Stimulated activated effector memory CD8-positive, alpha-beta T cell treated with anti-CD3 and anti-CD28 coated beads, Interleukin-12 subunit alpha, Interleukin-12 subunit beta, amount 100 ng/mL, for 72 hours (primary cell): ENCODE measurements at places on chromosomes 5 and 9.

DNA sequence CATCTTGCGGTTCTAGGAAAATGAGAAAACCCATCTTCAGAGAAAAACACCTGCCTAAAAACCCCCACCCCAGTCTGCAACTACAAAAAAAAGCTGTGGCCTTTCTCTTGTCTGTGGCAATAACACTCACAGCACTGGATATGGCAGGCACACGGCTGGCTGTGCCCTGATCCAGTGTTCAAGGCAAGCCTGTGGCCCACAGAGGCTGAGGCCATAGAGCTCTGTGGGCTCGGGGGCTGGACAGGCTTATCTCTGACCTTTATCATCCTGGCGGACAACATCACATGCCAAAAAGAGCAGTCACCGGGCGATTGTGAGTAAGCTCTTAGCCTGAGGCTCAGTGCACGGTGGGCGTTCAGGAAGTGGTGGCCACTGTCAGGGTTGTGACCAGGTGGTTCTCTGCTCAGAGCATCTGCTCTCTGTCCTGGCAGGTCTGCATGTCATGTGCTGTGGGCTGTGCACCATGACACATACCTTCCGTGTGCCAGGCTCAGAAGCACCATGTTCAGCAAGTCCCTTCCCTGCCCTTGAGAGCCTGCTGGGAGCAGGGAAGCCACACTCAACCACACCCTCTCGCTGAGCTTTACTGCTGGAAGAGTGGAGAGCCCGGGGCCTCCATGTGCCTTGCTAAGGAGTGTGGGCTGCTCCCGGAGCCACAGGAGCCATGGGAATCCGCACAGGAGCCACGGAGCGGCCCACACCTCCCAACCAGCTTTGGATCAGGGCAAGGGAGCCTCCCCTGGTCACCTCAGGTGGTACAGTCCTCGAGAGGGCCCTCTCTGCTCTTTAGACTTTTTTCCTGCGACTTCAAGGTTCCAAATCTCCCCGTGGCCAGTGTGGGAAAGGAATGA, 34.6 kb upstream of the WDR38 start:
- no peak for DNase-seq

DNA sequence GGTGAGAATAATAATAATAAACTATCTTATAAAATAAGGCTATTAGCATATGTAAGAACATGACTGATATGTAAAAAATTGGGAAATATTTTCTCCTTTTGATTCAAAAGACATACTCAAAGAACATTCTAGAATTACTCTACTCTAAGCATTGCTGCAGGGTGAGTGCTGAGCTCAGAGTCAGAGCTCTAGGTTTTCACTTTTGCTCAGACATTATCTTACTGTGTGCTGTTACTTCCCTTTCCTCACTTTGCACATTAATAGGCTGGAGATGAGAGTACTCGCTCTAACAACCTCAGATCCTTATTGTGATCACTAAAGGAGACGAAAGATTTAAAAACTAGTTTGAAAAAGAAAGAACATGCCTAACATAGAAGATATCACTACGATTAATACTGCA, 99.4 kb upstream of the C9orf72 start:
- no peak for DNase-seq

DNA sequence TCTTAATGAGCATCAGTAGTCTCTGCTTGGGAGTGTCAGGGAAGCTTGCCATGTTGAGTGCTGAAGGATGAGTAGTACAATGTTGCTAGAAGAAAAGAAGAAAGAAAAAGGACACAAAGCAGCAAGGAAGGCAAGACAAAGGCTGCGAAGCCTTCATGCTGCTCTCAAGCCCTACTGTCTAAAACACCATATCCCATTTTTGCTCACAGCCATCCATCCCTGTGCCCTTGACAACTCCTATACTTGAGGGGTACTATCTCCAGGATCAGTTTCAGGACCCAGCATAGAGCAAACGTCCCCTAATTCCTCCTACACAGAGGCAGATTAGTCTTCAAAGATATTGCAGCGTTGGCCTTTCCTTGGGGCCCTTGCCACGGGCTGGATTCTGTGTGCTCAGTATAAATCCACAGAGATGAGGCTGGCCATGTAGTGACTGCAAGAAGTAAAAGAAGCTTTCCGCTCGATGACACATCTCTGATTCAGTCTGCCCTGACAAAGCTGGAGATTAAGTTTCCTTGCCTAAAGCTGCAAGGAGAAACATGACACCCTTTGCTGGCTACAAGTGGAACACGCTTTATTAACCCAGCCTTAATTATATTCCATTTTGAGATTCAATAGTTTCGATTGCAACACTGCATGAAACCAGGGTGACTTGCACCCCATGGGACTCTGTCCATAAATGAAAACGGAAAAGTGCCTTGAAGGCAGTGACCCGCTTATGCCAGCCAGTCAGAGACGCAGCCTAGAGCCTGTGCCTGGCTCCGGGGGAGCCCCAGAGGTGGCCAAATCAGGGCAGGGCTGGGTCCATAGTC, 304.6 kb downstream of the ACTL7B start:
- no peak for DNase-seq

DNA sequence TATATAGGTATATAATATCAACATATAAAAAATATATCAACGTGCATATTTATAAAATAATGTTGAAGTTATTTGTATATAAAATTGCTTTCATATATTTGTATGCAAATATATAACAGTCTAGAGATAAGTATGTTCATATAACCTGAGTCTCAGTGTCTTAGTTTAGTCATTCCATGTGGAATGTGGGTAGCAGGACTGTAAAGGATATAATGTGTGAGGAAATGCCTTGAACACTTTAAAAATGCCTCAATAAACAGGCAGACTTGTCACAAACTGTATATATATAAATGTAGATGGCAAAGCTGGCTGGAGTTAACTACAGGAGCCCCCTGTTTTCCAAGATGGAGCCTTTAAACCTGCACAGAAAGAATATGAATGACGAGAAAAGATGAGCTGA, 48.4 kb downstream of the CCDC125 start:
- DNase-seq = no peak

DNA sequence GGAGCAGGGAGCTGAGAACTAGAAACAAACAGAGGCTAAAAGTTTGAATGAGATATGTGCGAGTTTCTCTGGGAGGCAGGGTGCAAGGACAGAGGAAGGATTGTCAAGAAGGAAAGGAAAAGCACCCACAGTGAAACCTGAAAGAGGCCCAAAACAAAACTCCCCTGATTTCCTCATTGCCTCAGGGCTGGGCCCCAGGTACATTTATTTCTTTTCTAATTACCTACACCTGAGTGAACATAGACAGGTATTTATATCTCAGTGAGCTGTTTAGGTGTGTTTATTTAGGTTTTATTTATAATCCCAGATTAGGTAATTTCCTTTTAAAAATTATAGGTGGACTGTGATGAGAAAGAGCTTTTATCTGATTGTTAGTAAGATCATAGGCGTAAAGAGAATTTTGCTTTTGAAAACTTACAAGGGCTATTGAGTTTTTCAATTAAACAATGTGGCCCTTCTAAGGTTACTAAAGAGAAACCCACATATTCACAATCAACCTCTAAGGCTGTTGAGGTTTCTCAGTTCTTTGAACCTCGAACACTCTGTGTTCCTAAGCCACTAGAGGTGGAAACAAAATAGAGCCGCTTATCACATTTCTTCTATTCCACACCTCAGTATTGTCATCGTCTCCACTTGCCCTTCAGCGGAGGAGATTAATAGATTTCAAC, 344.8 kb downstream of the ZNF608 start:
- DNase-seq = no peak

GRCh38 chr5:83362526-83362925, 109.0 kb upstream of the VCAN start:
- DNase-seq = no peak

- no peak for DNase-seq
Measured at GRCh38 chr5:43255704-43256103, 57.5 kb downstream of the HMGCS1 start.

GRCh38 chr9:131125038-131125287, 423 bp upstream of the NUP214 start:
- DNase-seq = no peak

- DNase-seq = no peak
Measured at GRCh38 chr9:6133346-6134063, 82.1 kb upstream of the IL33 start.

GRCh38 chr5:124457101-124457500, 289.3 kb downstream of the ZNF608 start:
- no peak for DNase-seq

DNA sequence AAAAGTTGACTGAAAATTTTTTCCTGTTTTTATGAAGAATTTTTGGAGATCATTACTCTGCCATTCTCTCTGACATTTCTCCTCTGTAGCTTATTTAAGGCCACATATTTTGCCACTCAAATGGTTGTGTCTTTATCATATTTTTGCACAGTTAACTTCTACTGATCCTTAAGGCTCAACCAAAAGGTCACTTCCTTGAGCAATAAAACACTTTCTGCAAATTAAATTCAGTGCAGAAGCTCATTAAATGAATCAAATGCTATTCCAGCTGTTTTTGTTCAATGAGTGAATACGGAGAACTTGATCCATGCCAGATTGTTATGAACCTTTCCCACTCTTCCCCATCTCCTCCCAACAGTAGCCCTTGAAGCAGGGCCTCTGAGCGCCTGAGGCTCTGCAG, 93.8 kb upstream of the EPB41L4A start:
- no peak for DNase-seq

DNA sequence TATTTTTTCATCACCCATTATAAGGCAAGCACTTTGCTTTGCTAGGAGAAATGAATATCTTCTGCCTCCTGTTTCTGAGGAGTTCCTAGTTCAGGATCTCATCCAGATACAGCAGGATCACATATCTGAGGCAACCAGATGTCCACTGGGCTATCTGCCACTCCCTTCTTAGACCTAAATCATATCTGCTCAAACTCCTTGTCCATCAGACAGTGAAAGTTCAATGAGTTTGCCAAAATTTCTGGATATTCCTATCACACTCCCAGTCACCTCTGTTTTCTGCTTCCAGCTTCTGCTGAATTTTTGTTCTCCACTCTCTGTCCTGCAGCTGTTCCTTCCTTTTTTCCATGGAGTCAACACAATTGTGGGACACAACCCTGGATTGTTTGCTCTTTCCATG, 54.2 kb upstream of the BASP1 start:
- no peak for DNase-seq

- DNase-seq = no peak
Measured at GRCh38 chr9:125985142-125985997, 238.2 kb downstream of the PBX3 start.

DNA sequence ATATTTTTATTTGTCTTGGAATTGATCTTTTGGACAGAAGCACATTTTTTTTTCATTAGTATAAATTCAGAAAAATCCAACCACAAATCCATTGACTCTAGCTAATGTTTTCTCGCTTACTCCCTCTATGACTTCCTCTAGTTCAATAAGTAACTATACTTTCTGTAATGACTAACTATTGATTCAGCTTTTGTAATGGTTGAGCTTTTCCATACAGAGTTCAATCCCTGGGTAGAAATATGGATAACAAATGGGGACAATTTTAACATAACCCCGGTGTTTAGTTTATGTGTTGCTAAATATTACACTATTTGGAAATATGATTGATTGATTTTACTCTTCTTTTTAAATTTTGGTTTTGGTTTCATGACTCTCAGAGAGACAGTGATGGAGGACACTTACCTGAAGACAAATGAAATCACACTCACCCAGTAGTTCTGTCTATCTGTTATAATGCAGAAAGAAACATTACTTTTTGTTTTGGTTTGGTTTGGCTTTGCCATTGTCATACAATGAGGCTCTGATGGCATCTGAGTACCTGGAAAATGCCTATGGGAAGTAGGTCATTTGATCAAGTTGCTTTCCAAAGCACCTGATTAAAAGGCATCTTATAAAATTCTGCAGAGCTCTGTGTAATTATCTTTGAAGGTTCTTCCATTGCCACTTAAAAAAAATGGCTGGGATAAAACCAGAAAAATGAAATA, 309.7 kb upstream of the MPDZ start:
- no peak for DNase-seq

GRCh38 chr5:58887721-58888409, 305.0 kb downstream of the RAB3C start:
- no peak for DNase-seq

- DNase-seq = no peak
Measured at GRCh38 chr9:21762064-21762463, 40.4 kb upstream of the MTAP start.

GRCh38 chr5:50711280-50711679, 44.8 kb downstream of the PARP8 start:
- peak; percentile 68 for DNase-seq

DNA sequence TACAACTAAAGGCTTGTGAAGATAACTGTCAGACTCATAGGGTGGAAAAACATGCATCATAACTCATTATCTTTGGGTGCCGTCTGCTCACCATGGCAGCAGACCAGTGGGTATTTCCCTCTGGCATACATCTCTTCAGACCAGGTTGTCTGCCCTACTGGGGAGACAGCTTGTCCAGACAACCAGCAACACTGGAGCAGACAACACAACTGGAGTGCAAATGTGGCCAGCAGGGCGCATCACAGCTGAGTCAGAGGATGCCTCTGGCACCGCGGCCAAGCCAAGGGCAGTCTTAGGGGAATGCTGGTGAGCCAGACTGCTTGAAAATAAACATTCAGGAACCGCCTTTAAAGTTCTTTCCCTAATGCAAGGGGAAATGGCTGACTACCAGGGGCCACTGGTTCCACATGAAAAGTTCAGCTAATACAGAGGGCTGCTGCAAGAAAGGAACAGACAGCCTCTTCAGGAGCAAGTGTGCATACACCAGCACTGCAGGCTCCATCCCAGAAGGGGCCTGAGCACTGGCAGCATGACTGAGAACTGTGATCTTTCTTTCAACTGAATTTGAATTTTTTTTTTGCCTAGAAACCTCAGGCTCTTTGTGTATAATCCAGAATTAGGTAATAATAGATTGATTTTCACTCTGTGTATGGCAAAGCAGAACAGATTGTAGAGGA, 77.3 kb downstream of the MAMDC2 start:
- DNase-seq = no peak

DNA sequence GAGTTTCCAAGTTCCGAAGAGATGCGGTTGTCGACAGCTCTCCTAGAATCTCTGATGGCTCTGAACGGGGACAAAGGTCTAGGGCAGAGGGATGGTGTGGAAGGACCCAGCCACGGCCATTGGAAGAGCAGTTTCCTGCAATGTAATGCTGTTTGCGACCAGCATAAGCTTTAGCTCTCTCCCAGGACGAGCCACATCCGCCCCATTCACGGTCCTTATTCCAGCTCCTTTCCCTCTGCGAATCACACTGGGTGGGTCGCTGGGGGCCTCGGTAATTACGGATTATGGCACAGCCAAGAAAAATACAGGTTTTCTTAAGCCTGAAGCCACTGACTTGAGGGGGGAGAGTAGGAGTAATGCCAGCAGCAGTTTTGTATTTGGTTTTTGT, 22.7 kb downstream of the ANXA2R start:
- no peak for DNase-seq

GRCh38 chr9:21357479-21358460, 7.1 kb upstream of the IFNA6 start:
- DNase-seq = no peak

DNA sequence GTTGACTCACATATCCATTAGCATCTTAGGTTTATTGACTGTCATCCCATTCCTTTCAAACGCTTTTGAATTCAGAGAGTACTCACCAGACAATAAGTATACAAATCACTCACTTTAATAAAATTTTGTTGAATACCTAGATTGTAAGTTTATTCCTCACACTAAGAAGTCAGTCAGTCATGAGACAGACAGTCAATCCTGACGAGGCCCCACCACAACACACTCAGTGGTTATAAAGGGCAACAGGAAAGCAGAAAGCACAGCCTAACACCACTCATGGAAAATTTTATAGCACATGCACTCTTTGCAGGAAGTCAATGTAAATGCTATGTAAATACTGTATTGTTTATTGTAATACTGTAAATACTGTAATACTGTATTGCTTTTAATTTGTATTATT, 176.3 kb upstream of the PTGER4 start:
- DNase-seq = no peak
